ENCODE measurements at places on chromosomes 1 and 21. TPM values are rescaled to one million over a fixed set of nuclear protein-coding genes. Genes with fewer than 3 reads are reported as not detected.

- H3K36me3 ChIP-seq: no peaks in the 10 kb centered on the region
- DNase-seq: no peak
Observed at GRCh38 chr1:241810769-241811405, 37.1 kb upstream of the EXO1 start.

DNA sequence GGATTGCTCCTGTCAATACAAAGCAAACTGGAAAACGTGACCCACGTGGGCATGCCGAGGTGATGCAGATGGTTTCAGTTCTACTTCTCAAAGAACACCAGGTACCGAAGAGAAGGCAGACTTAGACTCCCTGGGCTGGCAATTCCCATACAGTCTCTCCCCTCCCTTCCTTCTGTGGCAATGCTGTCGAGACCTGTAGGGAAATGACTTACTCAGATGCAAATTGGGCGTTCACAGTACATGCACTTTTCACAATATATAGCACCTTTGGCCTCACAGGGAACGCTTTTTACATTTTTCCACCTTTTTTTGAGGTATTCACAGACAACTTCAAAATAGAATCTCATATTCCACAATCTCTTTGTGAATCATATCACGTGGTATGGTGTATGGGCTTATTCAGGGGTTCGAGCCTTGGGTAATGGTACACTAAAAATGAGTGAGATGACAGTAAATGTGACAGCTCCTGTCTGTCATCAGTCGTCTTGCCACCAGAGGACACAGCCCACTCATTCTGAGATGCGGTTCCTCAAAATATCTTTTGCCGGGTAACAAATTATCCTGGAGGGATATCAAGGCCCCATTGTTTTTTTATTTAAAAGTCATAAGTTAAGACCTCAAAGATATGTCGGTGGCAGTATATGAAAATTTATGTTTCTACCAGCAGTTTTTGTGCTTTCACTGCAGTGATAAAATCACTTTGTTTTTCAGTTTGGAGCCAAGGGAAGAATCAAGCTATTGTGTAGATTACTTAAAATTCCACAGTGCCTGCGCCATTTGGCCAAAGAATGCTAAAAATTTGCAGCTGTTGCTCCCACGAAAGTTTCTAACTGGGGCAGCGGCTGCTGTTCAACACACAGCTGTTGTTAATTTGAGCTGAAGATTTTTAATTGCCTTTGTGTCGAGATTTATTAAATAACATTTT lies 168.4 kb downstream of the ZZZ3 start:
- H3K27ac ChIP-seq: peak overlapping the region; percentile 95
- peaks cover 18% of the 10 kb centered on the region for H3K4me1 ChIP-seq
- H3K36me3 ChIP-seq: no peaks in the 10 kb centered on the region
- DNase-seq: peak; percentile 79
- H3K27me3 ChIP-seq: no peaks in the 10 kb centered on the region
- H3K4me3 ChIP-seq: peak overlapping the region; percentile 7

DNA sequence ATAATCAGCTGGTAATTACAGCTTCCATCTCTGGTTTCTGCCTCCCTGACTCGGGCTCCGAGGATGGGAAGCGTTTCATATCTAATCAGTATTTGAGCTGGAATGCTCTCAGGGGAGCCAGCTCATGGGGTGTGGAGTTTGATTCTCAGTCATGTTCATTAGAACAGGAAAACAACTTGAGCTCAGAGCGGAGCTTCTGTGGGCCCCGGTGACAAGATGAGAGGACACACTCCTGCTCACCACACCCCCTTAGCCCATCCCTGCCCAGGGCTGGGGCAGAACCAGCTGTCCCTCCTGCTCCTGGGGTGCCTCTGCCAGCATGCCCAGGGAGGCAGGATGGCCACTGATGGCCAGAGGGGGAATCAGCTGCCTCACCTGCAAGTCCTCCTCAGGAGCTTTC lies 726.0 kb downstream of the PTPRU start:
- H3K27me3 ChIP-seq: no peaks in the 10 kb centered on the region
- DNase-seq: no peak
- H3K36me3 ChIP-seq: no peaks in the 10 kb centered on the region
- peaks cover 12% of the 10 kb centered on the region for H3K4me1 ChIP-seq
- H3K27ac ChIP-seq: no peak overlapping the region

DNA sequence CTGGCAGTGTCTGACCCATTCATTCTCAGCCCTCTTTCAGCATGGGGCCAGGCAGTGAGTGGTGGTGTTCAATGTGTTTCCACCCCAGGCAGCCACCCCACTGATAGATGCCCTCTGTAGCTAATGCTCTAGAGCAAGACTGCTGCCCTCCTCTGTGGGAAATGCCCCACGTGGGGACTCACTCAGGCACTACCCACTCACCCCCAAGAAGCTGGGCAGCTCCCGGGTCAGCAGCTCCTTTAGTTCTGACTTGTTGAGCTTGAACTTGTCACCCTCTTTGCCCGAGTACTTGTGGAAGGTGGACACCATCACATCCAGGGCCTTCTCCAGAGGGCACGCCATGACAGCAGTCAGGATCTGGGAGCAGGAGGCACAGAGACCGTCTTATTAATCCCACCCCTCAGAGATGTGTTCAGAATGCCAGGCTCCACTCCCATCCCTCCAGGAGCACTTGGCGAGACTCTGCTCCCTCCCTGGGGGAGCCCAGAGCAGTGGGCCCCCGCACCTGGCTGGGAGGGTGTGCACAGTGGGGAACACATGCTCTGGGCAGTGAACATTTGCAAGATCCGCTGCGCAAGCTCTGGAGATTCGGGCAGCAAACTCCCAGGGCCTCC lies 1.0 kb downstream of the S100A4 start:
- H3K27me3 ChIP-seq: no peaks in the 10 kb centered on the region
- no peak for DNase-seq
- peaks cover 30% of the 10 kb centered on the region for H3K4me1 ChIP-seq
- no peaks in the 10 kb centered on the region for H3K36me3 ChIP-seq
- H3K27ac ChIP-seq: no peak overlapping the region

GRCh38 chr21:15439726-15440125 lies 290.1 kb upstream of the USP25 start:
- H3K36me3 ChIP-seq: no peaks in the 10 kb centered on the region
- no peak overlapping the region for H3K4me3 ChIP-seq
- no peak for DNase-seq
- peaks cover 66% of the 10 kb centered on the region for H3K4me1 ChIP-seq
- H3K27ac ChIP-seq: no peak overlapping the region
- no peaks in the 10 kb centered on the region for H3K27me3 ChIP-seq

DNA sequence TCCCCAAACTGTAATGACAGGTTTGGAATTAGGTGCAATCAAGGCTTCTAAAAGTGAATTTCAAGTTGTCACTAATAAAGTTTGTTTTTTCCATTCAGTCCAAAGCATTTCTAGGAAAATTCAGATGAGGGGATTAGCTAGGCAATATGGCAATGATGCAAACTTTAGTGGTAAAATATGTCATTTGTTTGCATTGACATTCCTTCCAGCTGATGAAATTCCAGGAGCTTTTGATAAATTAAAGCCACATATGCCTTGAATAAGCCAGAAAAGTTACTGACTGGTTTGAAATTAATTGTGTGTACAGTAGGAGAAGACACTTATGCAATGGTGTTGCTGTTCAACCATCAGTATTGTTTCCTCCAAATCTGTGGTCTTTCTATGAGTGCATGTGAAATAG lies 57.8 kb downstream of the MROH9 start:
- DNase-seq: no peak
- no peaks in the 10 kb centered on the region for H3K27me3 ChIP-seq
- H3K4me3 ChIP-seq: no peak overlapping the region
- no peaks in the 10 kb centered on the region for H3K4me1 ChIP-seq
- H3K36me3 ChIP-seq: no peaks in the 10 kb centered on the region

GRCh38 chr1:215287362-215287761 lies 204.8 kb downstream of the KCNK2 start:
- H3K27me3 ChIP-seq: no peaks in the 10 kb centered on the region
- no peak overlapping the region for H3K27ac ChIP-seq
- no peak overlapping the region for H3K4me3 ChIP-seq
- no peak for DNase-seq
- H3K36me3 ChIP-seq: no peaks in the 10 kb centered on the region

- no peak for DNase-seq
- H3K4me3 ChIP-seq: no peak within 1 kb of the TSS
- no peaks in the 10 kb centered on the region for H3K36me3 ChIP-seq
- H3K27me3 ChIP-seq: no peaks in the 10 kb centered on the region
- no peaks in the 10 kb centered on the region for H3K4me1 ChIP-seq
Observed at GRCh38 chr21:30747159-30747558, at the start of gene KRTAP21-2. TSS of gene KRTAP21-2 (minus strand) at chr21:30747259. CDS start at chr21:30747202, 57 bp downstream.

DNA sequence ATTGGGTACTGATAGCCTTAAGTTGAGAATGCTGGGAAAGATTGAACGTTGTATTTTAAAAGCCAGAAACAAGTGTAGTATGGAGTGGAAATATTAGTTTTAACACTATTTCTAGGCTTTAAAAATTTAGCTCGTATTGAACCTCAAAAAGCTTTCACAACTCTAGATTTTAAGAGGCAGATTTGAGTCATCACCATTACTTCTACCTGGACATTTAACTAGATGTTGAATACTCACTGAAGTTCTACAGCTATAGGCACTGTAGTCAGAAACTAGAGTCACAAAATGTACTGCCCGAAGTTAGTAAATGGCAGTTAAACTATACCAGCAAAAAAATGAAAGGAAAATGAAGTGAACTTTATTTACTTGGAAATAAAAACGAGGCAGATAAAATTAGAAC lies 96.5 kb downstream of the NEK7 start:
- H3K27me3 ChIP-seq: no peaks in the 10 kb centered on the region
- no peak overlapping the region for H3K4me3 ChIP-seq
- peaks cover 15% of the 10 kb centered on the region for H3K4me1 ChIP-seq
- H3K36me3 ChIP-seq: no peaks in the 10 kb centered on the region
- no peak for DNase-seq

GBP7 gene
- not detected for total RNA-seq

PITHD1 gene
- total RNA-seq: 72.5 TPM

CTSS gene
- not detected for total RNA-seq
